WERI-Rb-1 (cell line): ENCODE measurements at places on chromosomes 13 and 19.

- no peak for DNase-seq
Measured at GRCh38 chr13:98405690-98406344, 171.1 kb downstream of the STK24 start.

DNA sequence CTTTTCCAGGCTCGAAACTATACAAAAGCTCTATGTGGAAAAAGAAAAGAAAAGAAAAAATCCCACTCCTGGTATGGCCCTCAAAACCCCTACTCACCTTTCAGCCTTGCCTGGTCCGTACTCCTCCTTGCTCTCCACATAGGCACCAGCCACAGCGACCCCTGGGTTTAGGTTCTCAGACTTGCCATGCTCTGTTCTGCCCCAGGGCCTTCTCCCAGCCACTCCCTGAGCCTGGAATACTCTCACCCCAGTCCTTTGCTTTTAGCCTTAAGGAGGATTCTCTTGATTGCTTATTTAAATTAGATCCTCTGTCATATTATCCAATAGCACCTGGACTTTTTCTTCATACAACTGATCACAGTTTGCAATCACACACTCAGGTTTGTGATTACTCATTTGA is 522.5 kb downstream of the DIAPH3 start:
- no peak for DNase-seq

- peak; percentile 67 for DNase-seq
Measured at GRCh38 chr13:74040200-74040599, 94.0 kb downstream of the KLF12 start.

DNA sequence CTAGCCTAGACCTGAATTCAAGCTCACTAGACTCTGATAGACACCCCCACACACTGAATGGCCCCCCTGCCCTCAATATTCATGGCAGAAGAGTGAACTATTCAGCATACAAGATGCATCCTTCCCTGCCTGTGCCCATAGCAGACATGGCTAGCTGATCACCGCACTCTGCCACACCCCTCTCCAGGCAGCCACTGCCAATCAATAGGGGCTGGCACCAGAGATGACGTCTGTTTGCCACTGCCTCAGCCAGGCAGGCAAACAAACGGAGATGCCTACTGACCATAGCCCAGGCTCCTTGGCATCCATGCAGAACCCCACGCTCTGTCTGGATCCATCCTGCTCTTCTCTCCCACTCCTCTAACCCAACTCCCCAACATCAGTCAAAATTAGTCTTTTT is 13.8 kb upstream of the NPAS1 start:
- no peak for DNase-seq

GRCh38 chr13:80100636-80101035 is 240.3 kb downstream of the SPRY2 start:
- no peak for DNase-seq

DNA sequence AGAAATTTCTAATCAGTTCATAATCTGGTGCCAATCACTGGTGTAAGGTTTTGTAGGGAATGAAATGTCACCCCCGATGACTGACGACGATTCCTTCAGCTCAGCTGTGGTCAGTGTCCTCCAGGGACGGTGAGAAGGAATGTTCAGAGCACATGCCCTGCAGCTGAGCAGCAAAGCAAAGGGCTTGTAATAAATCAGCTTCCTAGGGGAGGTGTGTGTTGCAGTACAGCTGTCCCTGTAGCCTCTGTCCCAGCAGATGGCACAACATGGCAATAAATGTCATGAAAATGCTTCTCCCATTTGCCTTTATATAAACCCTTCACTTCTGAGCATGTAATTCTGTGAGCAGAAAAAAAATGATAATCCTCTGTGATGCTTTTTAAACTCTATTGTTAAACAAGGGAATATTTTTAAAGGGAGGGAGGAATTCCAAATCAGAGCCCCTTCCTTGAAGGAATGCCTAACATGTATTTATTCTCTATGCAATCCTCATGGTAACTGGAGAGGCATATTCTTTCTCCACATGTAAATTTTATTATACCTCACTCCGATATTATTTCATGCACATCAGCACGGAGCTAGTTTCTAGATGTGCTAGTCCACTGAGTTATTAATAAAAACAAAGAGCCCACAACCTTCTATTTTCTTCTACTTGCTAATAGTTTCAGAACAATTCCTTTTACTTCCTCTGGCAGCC is 102.5 kb downstream of the FAM216B start:
- peak; percentile 20 for DNase-seq

DNA sequence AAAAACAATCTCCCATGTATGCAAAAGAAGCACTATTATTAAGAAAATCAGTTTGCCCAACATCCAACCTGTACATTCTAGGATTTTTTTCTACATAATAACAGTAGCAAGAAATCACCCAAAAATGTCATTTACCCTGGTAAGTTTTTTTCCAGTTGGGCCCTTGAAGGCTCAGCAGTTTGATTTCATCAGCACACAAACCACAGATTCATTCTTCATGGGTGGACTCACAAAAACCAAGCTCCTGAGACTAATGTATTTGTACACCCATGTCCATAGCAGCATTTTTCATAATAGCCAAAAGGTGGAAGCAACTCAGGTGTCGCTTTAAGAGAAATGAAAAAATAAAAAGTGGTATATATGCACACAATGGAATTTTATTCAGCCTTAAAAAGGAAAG is 210.1 kb downstream of the TBC1D4 start:
- no peak for DNase-seq

DNA sequence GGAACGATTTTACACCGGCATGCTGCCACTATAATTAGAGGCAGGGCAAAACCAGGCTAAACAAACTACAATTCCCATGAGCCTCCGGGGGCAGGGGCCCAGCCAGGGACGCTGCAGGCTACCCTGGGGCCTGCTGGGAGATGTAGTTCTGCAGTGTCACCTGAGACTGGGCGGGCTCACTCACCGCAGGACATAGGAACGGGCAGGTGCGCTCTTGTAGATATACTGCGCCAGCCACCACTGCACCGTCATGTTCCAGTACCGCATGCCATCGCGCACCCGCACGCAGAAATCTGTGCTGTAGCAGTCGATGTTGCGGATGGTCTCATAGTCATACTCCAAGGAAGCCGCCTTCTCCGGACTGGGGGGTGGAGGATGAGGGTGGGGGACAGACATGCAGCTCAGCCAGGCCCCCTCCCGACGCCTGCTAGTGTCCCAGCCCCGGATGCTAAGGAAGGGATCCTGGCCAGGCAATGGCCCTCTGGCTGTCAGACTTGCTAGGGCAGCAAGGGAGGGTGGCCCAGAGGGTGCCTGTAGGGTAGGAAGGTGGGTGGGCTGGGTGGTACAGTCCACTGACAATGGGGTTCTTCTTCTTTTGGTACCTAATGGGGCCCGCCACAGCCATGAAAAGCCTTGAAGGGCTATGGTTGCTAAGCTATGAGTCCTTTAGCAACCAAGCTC is 5.8 kb upstream of the TMC4 start:
- DNase-seq: no peak

- no peak for DNase-seq
Measured at GRCh38 chr13:43006893-43007631, 15.0 kb upstream of the EPSTI1 start.

DNA sequence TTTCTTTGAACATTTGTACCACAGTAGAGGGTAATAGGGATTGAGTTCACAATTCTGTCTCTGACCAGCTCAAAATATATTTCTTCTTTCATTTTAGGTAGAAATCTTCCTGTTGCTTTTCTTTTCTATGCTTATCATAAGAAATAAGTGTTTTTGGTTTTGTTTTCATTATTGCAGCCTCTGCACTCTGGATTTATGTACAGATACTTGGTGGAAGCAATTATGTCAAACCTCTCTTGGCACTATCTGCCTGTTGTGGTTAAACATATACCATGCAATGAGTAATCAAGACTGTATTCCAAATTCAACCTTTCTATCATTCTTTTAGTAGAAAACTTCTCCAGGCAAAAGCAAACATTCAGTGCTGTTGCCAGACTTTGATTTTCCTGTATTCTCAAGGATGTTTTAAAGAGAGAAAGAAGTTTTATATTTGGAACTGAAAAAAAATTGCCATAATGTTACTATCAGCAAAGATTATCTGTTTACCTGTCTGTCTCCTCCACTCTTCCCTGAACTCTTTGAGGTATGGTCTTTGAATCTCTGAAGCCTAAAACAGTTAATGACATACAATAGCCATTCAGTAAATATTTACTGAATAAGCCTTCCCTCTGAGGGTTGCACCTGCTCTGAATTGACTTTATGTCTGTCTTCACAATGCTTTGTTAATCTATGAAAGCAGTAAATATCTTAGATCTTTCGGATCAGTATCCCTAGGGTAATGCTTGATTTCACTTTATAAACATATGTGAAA is 612.5 kb upstream of the PRR20A start:
- DNase-seq: no peak

DNA sequence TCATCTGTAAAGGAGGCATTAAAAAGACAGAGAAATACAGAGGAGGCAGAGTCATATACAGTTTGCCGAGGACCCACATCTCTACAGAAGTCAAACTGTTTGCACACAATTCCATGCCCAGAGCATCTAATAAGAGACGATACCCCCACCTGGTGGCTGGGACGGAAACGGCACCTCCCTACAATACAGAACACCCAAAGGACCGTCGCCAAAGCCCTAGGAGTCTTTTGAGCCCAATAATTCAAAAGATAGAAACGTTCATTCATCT is 703 bp upstream of the PLEKHG2 start:
- peak; percentile 90 for DNase-seq

DNA sequence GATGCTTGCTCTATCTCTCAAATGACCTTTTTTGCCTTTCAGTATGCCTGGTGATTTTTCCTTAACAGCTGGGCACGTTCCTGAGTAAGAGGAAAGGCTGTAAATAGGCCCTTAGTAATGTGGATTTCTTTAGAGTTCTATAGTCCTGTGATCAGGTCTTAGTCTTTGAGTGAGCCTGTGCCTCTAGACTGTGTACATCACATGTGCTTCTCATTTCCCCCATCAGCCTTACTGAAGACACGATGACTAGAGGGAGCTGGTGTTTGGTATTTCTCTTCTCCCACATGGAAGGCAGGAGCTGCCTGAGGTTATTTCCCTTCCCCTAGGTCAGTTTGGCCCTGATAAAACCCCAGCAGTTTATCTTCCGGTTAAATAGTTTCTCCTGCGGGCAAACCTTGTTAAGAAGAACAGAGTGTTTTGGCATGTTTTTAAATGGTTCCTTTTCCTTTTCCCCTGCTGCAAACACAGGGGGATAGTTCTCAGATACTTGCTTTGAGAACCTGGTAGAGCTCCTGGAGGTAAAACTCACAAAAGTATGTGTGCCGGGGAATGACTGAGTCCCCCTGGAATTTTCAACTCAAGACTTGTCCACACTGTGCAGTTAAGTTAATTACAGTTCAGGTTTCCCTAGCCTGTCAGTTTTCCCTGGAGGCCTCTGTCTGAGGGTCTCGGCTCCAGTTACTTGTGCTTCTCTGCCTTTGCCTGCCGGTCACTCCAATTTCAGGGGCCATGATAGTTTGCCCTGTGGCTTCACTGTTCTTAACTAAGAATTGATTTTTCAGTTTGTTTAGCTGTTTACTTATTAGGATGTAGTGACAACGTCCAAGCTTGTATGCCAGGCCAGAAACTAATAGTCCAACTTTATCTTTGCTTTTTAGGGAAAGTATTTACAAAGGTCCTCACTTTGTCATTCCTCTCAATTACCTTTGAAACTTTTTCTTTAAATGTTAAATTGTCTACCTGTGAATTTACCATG is 94.4 kb downstream of the URI1 start:
- no peak for DNase-seq

DNA sequence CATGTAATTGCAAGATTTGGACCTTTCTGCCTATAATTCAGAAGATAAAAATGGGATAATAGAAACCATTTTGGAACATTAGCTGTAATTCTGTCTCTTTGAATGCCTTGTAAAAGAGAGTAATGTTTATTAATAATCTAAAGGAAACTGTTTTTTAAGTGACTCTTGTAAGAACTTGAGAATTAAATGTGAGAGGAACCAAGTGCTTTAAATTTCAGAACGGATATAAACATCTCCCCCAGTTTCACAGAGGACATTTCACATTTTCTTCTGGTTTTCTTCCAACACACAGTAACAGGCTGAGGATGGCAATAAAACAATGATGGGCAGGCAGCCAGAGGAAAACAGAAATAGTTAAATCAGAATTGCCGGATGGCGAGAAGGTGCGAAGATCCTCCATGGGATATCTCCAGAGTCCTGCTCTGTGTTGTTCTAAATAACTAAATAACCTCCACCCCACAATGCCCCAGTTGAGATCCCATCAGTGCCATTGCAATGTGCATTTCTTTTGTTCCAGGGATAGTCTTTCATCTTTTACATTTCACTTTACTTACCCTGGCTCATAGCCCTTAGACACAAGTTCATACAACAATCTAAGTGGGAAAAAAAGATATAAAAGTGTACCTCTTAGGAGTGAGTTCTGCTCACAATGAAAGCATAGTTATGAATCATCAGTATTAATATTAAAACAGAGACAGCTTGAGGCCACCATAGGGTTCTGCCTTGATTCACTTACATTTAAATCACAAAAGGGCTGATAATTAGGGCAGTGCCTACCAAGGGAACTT is 73.3 kb downstream of the TNFRSF19 start:
- DNase-seq: no peak

DNA sequence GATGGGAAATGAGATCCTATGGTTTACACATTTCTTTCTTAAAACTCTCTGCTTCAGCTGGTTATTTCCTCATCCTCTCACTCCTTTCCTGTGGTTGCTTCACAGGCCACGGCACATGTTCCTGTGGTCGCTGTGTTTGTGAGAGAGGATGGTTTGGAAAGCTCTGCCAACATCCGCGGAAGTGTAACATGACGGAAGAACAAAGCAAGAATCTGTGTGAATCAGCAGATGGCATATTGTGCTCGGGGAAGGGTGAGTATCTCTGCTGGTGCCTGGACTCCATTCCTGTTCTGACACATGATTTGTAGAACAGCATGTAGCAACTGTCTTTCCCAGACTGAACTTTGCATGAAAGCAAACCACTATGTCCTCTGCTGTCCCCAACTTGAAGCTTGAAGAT is 254.2 kb downstream of the ITGBL1 start:
- DNase-seq: no peak

DNA sequence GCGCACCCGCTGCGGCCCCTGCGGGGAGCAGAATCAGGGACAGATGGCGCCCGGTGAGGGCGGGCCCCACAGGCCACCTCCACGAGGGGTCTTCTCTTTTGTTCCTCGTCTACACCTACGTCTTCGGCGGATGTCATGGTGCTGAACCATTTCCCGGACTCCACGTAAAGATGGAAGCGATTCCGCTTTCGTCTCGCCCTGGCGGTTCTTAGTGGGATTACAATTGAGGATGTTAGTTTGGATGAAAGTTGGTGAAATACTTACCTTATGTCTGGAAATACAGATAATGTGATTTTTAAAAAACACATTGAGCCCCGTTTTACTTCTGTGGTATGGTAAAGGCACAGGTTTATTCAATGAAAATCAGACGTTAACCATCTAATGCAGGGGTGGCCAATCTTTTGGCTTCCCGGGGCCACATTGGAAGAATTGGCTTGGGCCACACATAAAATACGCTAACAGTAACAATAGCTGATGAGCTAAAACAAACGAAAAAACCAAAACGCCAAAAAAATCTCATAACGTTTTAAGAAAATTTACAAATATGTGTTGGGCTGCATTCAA is 1.4 kb upstream of the ZMYM5 start:
- DNase-seq: peak; percentile 63

DNA sequence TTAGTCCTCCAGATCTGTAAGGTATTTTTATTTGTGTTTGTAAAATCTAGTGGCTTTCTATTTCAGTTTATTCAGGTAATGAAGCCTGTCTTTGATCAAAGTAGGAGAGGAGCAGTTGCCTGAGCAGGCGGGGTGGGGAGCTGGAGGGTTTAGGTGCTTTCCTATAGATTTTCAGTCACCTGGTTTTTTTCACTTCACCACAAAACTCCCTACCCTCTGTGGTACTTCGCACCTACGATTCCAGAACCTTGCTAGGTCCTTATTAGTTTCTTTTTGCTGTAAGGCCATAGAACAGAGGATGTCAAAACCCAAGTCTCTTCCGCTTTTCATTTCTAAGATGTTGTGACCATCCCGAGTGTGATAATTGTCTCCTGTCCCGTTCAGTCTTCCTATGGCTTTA is 26.6 kb downstream of the SLAIN1 start:
- no peak for DNase-seq
